ENCODE measurements at places on chromosomes 7 and 10. TPM values are rescaled to one million over a fixed set of nuclear protein-coding genes. Genes with fewer than 3 reads are reported as not detected.

ABCB1 gene
- 0.46 TPM for total RNA-seq

COMMD3 gene
- total RNA-seq: 44.5 TPM

PLAC9 gene
- total RNA-seq: not detected

SEC23IP gene
- 59.7 TPM for total RNA-seq

YAE1 gene
- total RNA-seq: 18.2 TPM

NHLRC2 gene
- total RNA-seq: 7.5 TPM

NUTM2A gene
- 0.08 TPM for total RNA-seq

SFMBT2 gene
- 8.8 TPM for total RNA-seq

UNC5B gene
- 2.8 TPM for total RNA-seq

ACTL6B gene
- total RNA-seq: not detected

UPK3B gene
- total RNA-seq: 20.0 TPM

UPF2 gene
- 13.9 TPM for total RNA-seq

OR9A4 gene
- not detected for total RNA-seq

ZPBP gene
- not detected for total RNA-seq

WEE2 gene
- not detected for total RNA-seq

HYAL4 gene
- 0.04 TPM for total RNA-seq

CALCR gene
- 0.05 TPM for total RNA-seq

FBXO24 gene
- 0.33 TPM for total RNA-seq

NEUROD6 gene
- not detected for total RNA-seq

HABP2 gene
- total RNA-seq: 0.14 TPM

HOXA11 gene
- total RNA-seq: 0.56 TPM

MACC1 gene
- not detected for total RNA-seq

WNT8B gene
- total RNA-seq: not detected

SLC18A3 gene
- total RNA-seq: not detected

PTF1A gene
- total RNA-seq: not detected

VAX1 gene
- 1.5 TPM for total RNA-seq

LMBR1 gene
- 40.4 TPM for total RNA-seq

OR9A2 gene
- total RNA-seq: not detected

ETV1 gene
- total RNA-seq: 2.1 TPM

NKX2-3 gene
- not detected for total RNA-seq
